ENCODE measurements at places on chromosomes 3 and 15.

DNA sequence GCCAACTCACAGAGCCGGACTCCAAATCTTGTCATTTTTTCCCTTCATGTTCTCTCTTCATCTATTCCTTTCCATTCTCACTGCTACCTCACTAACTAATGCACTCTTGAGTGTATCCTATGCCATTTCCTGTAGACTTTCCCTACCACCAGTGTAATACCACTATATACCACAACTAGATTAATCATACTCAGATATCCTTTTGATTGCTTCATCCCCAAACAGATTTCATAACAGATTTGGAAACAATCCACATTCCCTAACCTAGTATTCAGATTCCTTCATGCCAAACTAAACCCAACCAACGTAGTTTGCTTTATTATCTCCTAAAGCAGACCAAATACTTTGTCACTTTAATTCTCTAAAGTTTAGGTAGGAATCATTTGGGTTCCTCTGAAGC lies 2.6 kb upstream of the PLOD2 start:
- DNase-seq: no peak

DNA sequence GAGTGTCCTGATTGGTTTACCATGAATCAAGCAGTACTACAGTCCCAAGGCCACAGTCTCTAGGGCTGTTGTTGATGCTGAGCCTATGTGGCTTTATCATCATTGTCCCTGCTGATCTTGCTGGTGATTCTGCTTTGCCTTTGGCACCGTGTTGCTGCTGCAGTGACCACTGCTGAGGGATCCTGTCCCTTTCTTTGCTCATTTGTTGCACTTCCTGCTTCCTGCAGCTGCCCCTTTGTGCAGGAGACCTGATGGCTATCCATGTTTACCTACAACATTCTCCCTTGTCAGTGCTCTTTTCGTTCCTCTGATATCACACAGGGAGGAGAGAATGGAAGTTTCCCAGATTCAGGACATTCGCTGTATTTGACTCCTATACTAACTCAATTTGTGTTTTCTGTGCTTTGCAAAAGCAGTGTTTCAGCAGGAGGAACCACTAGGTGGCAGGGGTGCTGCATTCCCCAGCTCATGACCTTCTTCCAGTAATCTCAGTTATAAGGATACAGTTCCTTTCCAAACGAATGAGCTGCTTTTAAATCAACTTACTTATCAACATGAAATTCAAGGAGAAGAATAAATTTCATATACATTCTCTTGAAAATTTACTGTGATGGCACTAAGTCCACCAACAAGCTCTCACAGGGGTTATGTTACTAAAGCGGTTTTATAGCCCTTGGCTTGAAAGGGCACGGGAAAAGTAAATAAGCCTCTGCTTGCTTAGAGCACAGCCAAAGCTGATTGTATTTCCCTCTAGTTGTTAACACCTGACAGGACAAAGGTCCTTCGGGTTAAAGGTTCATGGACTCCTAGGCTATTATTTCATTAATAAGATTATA lies 9.7 kb upstream of the THUMPD3 start:
- no peak for DNase-seq

DNA sequence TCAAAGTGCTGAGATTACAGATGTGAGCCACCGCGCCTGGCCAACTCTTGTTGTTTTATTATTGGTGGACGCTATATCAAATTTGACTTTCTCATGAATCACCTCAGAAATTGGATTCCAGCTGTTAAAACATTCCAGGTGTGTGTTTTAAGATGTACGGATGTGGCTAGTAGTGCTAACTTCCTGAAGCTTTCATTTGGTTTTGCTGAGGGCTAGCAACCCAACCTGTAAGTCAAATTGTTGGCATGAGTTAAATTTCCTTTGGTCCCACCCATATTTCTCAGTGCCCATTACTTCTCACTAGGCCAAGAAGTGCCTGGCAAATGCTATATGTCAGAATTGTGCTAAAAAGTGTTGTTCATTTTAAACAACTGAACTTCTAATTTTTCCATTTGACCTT lies 13.1 kb upstream of the KAT2B start:
- DNase-seq: no peak

DNA sequence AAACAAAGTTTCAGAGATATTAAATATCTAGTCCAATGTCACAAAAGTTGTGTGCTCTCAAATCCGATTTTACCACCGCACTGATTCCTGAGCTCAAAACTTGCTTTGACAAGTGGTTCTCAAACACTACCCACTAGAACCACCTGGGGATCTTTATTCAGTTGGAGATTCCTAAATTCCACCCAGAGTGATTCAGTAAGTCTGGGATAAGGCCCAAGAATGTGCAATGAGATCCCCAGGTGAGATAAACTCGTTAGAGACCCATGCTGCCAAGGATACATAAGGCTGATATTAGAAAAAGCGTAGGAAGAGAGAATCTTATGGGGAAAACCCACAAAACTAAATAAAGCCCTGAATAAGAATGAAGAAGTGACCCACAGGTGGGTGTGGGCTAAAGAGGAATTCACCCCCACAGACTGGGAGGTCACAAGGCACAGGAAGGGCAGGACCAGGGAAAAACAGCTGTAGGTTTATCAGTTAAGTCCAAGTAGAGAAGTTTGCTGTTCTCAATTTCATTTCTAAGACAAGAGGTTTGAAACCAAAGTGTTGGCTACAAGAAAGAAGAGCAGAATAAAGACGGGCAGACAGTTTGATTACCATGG lies 11.5 kb upstream of the RPS17 start:
- DNase-seq: no peak

DNA sequence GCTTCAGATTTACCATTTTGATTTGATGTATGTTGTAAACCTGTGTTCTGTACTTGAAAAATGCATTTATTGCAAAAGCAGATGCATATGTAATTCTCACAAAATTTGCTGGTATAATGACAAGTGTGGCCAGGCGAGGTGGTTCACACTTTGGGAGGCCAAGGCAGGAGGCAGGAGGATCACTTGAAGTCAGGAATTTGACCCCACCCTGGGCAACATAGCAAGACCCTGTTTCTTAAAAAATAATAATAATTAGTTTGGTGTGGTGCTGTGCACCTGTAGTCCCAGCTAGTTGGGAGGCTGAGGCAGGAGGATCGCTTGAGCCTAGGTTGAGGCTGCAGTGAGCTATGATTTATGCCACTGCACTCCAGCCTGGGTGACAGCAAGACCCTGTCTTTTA lies 4.7 kb upstream of the HYKK start:
- DNase-seq: no peak

GRCh38 chr15:35443376-35443775 lies 102.6 kb downstream of the DPH6 start:
- DNase-seq: no peak

DNA sequence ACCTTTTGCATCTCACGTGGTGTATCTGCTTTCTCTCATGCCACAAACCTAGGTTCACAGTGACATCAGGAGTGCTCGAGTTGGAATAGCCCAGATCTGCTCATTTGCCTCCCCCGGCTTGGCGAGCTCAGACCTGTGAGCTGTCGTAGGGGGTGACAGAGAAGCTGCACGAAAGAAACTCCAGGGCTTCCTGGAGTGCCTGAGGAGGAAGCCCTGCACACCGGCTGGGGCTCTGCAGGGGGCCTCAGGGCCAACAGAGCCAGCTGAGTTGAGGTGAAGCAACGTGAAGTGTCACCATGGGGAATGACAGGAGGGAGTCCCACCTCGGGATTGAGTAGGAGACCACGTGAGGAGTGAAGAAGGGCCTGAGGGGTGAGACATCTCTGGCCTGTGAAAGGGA lies 62.5 kb downstream of the RPN1 start:
- DNase-seq: no peak

DNA sequence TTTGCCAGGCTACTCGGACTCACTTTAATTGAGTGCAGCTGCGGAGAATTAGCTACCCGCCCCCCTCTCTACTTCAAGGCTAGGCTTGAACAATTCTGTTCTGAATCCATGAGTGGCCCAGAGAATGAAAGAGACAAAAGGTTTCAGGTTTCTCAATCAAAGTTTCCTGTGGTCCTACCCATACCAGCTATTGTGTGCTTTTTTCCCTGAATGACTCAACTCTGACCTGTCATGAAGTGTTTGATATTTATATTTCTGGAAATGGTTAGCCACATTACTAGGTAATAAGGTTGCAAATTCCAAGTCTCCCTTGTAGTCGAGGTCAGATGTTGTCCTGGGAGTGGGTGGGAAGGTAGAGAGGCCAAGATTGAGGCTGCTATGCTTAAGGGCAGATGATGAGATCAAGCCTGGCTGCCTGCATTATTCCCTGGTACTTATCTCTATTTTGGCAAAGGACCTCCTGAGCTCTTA lies 392.7 kb upstream of the TBL1XR1 start:
- no peak for DNase-seq

- DNase-seq: no peak
Observed at GRCh38 chr3:188064831-188065493, 89.0 kb upstream of the LPP start.

GRCh38 chr3:186213946-186214345 lies 105.1 kb upstream of the ETV5 start:
- no peak for DNase-seq

DNA sequence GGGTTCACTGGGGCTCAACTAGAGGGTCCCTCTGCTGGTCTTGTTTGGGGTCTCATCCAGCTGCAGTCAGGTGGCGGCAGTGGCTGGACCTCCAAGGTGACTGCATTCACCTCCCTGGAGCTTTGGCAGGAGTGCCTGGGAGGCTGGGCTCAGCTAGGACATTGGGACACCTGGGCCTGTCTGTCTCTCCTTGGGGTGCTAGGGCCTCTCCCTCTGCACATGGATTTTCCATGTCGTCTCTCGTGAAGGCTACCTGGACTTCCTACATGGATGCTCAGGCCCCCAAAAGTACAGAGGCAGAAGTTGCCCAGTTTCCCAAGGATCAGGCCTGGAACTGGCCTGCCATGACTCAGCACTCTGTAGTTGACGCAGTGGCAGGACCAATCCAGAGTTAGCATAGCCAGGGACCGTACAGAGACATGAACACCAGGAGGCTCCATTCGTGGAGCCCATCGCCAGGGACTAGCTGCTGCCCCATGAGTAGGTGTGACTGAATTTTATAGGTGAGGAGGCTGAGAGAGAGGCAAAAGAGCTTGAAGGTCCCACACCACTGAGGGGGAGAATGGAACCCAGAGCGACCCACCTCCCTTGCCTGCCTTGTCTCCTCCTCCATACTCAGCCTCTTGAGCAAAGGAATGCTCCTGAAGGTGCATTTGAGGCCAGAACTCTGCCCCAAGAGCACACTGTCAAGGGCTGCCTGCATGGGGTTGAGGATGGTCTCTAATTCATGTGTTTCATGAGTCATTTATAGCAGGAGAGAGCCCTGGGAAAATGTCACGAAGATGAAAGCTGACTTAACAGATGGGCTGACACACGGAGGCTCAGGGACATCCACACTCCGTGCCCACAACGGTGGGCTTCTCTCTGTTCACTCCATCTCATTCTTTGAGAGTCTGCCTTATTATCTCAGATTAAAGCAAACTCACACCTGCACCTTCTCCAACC lies 13.0 kb upstream of the ALDH1A3 start:
- no peak for DNase-seq

- no peak for DNase-seq
Observed at GRCh38 chr3:143036557-143036956, 35.2 kb downstream of the U2SURP start.

DNA sequence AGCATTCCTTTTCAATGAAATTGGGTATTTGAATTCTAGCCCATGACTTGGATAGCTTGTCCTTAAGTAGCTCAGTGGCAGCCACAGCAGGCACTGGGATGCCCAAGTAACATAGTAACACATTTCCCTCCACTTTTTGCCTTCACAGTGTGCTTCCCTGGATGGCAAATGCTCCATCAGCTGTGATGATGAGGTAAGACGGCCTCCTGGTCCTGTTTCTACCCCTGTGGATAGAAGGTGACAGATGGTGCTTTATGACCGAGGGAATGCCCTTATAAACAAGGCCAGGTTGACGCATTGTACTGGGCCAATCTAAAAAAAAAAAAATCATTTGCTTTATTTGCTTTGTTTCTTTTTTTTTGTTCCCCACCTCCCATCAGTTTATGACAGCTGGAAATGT lies 41.8 kb upstream of the LRTM1 start:
- DNase-seq: no peak

GRCh38 chr15:42065033-42065432 lies 29.3 kb downstream of the PLA2G4D start:
- no peak for DNase-seq

GRCh38 chr15:93012786-93013185 lies 76.2 kb downstream of the RGMA start:
- DNase-seq: no peak

GRCh38 chr15:87816811-87817210 lies 439.7 kb downstream of the NTRK3 start:
- no peak for DNase-seq

DNA sequence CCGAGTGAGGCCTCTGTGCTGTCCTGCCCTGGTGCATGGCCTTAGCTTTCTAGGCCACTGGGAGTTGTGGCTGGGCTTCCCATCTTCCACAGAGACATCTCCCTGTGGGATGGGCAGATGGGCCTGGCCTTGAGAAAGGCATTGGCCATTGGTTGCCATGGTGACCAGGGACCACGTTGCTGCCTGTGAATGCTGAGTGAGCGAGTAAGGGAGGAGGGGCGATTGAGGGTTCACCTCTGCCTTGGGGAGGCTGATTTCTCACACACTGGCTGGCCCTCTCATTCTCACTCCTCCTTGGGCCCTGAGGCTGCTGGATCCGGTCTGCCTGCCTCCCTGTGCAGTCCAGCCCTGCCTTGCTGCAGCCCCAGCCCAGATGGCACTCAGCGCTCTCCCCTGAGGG lies 26.4 kb upstream of the DOCK3 start:
- no peak for DNase-seq

GRCh38 chr3:38157117-38157516 lies 8.2 kb upstream of the OXSR1 start:
- DNase-seq: no peak

- no peak for DNase-seq
Observed at GRCh38 chr3:138408751-138409570, 25.5 kb upstream of the ESYT3 start.

GRCh38 chr3:100706365-100706764 lies 2.9 kb upstream of the TFG start:
- DNase-seq: no peak

GRCh38 chr15:95464509-95464908 lies 866.0 kb upstream of the NR2F2 start:
- no peak for DNase-seq

Data from activated naive CD8-positive, alpha-beta T cell treated with anti-CD3 and anti-CD28 coated beads, Interleukin-2, amount 50 U/mL, for 16 hours (primary cell).